COR-L47 (cell line): ENCODE measurements at places on chromosomes 7 and 10.

GRCh38 chr7:107932805-107933204 is 41.8 kb downstream of the DLD start:
- no peak for DNase-seq

DNA sequence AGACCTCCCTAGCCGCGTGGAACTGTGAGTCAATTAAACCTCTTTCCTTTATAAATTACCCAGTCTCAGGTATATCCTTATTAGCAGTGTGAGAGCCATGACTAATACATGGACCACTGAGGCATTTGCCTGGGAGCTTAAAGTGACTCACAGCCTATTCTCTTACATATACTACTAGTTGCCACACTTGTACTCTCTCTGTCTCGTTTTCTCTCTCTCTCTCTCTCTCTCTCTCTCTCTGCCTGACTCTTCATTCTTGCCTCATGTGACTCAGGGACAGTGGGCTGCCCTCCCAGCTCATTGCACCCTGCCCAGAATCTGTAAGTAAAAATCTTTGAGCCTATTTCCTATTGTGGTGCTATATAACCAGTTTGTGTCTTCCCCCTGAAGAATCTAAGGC is 238.5 kb upstream of the MAGI2 start:
- no peak for DNase-seq

DNA sequence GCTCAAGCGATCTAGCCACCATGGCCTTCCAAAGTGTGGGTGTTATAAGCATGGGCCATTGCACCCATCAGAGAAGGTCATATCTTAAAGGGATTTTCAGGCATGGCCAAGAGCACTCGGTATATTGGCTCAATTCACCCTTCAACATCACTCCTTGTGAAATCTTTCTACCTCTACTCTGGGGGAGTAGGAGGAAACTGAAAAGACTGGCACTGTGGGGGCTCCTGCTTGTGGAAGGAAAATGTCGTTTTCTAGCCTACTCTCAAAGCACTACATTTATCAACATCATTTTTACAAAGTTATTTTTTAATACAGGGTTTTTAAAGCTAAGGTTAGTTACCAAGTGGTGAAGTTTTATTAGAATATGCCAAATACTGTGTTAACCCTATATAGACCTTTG is 42.0 kb upstream of the CACNB2 start:
- no peak for DNase-seq

DNA sequence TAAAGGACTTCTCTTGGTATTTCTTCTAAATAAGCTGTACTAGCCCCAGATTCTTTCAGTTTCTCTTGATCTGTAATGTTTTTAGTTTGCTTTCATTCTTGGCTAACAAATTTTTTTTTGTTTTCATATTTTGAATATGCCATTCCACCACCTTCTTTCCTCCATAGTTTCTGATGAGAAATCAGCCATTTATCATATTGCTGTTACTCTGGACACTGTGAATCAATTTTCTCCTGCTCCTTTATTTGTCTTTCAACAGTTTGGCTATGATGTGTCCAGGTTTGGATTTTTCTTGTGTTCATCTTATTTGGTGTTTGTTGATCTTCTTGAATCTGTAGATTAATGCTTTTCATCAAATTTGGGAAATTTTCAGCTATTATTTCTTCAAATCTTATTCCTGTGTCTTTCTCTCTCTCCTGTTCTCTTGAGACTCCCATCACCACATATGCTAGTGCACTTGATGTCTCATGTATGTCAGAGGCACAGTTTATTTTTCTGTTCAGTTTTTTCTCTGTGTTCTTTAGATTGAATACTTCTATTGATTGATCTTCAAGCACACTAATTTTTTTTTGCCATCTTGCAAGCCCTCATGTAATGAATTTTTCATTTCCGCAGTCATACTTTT is 15.0 kb downstream of the ELFN1 start:
- no peak for DNase-seq

- DNase-seq, result no peak
Observed at GRCh38 chr7:145339319-145339718, 503.5 kb upstream of the TPK1 start.

GRCh38 chr7:46115410-46115809 is 194.3 kb upstream of the IGFBP3 start:
- DNase-seq, result no peak

DNA sequence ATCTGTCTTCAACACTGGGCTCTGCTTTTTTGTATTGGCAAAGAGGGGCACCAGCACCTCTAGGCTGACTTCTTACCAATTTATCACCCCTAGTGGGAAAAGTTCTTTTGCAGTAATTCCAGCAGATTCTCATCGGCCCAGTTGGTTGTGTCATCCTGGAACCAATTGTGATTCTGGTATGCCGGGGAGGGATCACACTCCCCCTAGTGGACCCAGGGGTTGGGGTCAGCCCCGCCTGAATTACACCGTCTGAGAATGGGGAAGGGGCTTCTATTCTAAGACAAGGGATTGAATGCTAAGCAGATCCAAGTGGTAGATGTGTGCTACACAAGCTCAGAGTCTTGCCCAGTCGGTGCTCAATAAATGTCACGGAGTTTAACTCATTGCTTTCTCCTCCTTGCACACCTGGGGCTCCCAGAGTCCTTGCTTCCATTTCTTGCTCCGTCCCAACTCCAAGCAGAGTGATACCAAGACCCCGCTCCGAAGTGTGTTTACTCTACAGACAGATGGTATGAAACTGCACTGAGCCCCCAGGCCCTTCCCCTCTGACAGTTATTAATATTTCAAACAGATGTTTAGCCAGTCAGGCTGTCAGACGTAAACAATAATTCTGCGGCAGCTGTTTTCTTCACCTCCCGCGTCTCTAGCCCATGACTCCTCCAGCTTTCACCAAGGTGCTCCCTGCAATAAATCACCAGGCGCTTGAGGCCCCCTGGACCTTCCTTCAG is 71.9 kb downstream of the C10orf105 start:
- DNase-seq, result no peak

DNA sequence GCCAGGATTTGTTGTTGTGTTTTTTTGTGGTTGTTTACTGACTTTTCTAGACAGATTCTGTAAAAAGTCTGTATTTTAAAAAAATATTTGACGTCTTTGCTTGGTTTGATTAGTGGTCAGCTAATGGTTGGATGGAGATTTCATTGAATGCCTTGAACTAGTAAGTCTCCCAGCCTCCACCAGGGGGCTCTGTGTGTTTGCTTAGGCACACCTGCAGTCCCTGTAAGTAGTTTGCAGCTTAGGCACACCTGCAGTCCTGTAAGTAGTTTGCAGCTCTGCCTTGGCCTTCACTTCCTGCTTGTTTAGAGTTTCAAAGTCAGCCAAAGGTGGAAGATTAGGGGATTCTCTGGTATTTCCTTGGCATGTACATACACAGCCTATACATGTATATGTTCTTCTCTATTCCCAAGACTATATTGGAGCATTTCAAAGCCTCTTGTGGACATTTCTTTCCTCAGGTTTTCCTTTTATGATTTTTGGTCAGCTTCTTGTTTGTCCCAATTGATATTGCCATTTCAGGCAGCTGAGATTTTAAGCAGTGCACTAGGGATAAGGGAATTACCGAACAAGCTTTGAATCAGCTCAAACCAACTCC is 101.6 kb downstream of the CCSER2 start:
- DNase-seq, result peak; percentile 11

DNA sequence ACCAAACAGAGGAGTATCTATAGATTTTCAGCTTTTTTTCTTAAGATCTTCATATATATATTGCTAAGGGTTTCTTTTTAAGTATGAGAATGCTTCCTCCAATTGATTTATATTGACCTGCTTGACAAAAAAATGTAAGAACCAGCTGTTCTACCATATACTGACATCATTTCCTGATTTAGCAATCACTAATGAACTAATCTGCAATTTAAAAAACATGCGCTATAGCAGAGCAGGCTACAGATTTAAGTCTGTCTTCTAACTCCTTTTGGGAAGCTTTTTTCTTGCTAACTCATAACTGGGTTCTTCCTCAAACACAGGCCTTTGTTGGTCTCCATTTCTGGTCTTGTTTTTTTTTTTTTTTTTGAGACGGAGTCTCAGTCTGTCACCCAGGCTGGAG is 33.2 kb downstream of the ABCC2 start:
- no peak for DNase-seq

- no peak for DNase-seq
Observed at GRCh38 chr10:52446391-52446790, 132.3 kb downstream of the DKK1 start.

DNA sequence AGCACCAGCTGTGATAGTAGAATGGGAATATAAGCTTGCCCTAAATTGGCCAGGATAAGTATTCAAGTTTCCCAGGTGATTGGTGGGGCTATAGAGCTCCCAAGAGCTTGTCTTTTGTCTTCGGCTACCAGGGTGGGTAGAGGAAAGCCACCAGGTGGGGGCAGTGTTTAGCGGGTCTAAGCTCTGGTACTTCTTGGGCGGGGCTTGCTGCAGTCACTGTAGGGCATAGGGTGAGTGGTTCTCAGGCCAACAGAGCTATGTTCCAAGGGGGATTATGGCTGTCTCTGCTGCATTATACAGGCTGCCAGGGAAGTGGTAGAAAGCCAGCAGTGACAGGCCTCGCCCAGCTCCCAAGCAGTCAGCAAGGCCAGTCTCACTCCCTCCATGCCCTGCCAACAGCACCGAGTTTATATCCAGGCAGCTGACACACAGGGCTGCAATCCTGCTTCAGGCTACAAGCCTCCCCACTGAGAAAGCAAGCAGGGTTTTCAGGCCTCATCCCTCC is 110.7 kb downstream of the ZNF467 start:
- no peak for DNase-seq

DNA sequence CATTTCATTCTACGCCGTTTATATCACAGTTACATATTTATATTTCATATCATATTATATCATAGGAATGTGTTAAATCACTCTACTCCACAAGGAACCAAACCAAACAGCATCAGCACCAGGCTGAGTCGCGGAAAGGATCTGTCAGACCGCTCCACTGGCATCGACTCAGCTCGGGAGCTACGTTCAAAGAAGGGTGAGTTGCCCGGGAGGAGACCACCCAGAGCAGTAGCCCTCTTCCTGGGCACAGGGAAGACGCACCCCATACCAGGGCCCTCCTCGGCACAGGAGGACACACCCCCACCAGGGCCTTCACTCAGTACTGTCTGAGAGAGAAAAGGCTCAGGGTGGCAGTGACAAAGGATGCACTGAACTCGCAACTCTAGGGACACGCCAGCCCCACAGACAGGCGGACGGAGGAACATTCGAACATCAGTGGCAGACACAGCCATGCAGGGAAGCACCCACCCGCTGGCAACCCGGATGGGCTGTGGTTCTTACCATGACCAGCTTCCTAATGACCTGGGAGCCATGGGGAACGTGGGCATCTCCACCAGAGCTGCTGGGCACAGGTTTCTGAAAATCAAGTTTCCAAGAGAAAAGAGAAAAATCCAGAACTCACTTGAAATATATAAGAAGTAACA is 28.7 kb downstream of the PITRM1 start:
- DNase-seq, result no peak

GRCh38 chr10:33661580-33662336 is 327.3 kb upstream of the NRP1 start:
- peak; percentile 13 for DNase-seq

DNA sequence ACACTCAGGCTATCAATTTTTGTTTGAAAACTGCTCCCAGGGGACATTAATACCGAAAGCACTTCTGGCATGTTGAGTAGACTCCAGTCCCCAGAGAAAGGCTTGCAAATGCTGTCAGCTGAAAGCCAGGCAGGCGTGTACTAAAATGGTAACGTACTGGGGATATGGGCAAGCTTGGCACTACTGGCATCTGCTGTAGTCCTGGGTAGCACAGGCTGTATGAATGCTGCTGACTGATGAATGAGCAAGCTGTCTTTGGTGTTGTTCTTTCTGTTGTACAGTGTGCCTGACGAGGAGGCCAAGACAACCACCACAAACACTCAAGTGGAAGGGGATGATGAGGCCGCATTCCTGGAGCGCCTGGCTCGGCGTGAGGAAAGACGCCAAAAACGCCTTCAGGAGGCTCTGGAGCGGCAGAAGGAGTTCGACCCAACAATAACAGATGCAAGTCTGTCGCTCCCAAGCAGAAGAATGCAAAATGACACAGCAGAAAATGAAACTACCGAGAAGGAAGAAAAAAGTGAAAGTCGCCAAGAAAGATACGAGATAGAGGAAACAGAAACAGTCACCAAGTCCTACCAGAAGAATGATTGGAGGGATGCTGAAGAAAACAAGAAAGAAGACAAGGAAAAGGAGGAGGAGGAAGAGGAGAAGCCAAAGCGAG is 53.5 kb upstream of the AGBL3 start:
- DNase-seq, result no peak

DNA sequence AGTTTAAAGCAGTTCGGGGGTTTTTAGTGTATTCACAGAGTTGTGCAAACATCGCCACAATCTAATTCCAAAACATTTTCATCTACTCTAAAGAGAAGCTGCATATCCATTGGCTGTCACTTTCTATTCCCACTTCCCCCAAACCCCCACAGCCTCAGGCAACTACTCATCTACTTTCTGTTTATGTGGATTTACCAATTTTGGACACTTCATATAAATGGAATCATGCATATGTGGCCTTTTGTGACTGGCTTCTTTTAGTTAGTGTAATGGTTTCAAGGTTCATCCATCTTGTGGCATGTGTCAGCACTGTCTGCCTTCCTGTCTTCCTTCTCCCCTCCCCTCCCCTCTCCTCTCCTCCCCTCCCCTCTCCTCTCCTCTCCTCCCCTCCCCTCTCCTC is 78.5 kb upstream of the FZD1 start:
- no peak for DNase-seq

- DNase-seq, result no peak
Observed at GRCh38 chr7:132400561-132401142, 175.6 kb downstream of the PLXNA4 start.

DNA sequence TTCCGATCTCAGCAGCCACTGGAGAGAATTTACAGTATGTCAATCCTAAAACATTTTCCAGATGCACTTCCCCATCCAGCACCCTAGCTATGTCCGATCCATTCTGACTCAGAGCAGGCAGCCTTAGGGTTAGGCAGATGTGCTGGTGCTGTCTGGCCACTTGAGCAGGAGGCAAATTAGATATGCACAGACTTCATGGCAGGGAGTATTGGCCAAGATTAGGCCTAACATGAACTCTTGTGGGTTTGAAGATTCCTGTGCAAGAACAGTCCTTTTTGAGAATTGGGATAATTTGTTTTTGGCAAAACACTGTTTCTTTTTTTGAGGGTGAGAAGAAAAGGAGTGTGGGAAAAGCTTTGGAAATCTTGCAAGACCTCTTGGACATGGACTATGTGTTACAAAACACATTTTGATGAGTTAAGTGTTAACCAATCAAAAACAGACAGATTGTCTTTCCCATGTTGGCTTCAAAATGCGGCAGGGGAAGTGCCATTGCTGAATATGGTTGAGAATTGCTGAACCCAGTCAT is 218.6 kb upstream of the INHBA start:
- no peak for DNase-seq

DNA sequence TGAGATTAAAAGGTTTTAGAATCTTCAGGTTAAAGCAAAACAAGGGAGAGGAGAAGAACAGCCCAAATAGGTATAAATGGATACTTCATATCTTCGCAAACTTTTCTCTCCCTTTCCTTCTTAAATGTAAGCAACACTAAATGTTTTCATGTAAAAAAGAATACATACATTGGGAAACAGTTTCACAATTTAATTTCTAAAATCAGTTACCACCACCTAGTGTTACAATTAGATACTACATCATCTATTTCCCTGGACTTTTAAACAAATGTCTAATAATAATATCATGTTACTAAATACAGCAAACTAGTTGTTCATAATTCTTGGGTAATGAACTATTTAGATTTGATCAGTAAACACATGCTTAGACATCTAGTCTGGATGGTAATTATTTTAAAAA is 35.8 kb downstream of the MINDY3 start:
- no peak for DNase-seq

- no peak for DNase-seq
Observed at GRCh38 chr10:100688201-100688600, 57.2 kb upstream of the PAX2 start.
